ENCODE measurements at places on chromosomes 16 and 17.

DNA sequence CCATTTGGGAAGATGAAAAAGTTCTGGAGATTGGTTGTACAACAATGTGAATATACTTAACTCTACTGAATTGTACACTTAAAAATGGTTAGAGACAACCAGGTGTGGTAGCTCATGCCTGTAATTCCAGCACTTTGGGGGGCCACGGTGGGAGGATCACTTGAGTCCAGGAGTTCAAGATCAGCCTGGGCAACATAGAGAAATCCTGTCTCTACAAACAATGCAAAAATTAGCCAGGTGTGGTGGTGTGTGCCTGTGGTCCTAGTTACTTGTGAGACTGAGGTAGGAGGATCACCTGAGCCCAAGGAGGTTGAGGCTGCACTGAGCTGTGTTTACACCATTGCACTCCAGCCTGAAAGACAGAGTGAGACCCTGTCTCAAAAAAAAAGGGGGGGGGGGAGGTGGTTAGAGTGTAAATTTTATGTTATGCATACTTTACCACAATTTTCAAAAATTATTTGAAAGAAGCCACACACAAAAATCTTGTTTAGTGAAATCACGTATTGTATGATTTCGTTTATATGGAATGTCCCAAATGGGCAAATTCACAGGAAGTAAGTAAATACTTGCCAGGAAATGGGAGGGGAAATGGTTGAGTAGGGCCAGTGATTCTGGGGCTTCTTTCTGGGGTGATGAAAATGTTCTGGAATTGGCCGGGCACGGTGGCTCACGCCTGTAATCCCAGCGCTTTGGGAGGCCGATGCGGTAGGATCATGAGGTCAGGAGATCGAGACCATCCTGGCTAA is 37.1 kb upstream of the AMZ2 start:
- no peak for DNase-seq

GRCh38 chr17:15303851-15304250 is 37.5 kb downstream of the TEKT3 start:
- no peak for DNase-seq

GRCh38 chr16:185213-185612 is 5.0 kb downstream of the HBQ1 start:
- DNase-seq = no peak

DNA sequence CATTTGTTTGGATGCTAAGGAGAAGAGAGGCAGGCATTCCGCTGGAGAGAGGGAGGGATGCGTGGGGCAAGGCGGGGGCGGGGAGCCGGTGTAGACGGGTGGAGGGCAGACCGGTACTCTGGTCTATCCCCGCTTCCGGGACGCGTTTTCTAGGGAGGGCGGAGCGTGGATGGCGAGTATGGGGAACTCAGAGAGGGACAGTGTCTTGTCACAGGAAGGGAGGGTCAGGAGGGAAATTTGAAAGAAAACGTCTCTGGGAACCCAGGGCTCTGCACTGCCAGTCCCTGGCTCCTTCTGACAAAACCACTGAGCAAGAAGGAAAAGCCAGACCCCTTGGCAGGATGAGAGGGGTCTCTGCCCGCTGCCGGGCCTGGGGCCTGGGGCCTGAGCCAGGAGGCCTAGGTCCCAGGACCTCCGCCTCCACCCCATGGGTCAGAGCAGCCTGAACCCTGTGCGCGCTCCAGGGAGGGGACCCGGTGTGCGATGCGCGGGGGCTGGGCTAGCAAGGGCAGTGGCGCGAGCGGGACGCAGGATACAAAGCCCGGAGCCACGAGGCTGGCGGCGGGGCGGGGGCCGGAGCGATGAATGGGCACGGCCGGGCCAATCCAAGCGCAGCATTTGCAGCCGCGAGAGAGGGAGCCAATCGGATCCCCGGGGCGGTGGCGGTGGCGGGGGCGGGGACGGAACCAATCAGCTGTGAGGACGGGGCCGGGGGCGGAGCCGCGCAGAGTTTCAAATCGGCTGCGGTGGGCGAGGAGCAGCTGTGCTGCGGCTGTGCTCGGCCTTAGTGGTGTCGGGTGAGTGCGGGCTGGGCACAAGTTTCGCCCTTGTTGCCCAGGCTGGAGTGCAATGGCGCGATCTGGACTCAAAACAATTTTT is at the start of gene PIMREG:
Gene PIMREG (plus strand): TSS at position 764 of the 879 bp plus-strand sequence. CDS start 656 bp downstream, outside the sequence.
- DNase-seq = peak; percentile 73

- DNase-seq = no peak
Measured at GRCh38 chr16:56915336-56916119, 16.4 kb upstream of the HERPUD1 start.

GRCh38 chr17:77428020-77428748 is 287.4 kb downstream of the SEC14L1 start:
- no peak for DNase-seq

GRCh38 chr17:33811004-33811760 is 443.9 kb upstream of the CCL2 start:
- no peak for DNase-seq

DNA sequence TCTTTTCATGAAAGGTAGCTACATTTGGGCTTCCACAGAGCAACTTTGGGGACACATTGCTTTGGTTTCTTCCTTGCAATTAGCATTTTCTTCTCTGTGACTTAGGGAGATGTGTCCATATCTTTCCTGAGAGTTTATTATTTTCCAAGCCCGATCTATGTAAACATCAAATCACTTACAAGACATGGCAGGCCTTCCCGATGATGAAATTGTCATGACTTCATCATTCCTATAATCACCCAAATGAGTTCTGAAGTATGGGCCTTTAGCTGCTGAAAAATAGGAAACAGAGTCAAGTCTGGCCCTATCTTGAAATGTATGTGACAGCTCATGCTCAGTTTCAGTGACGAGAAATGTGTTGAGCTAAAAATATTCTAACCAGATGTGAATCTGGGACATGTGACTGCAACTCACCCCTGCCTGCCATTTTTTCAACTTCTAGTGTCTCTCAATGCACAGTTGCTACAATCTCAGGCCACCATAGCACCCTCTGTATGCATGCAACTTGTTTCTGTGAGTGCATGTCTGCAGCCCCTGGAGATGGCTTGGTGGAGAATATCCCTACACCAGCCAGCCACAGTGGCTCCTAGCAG is 199.6 kb upstream of the MAF start:
- no peak for DNase-seq

DNA sequence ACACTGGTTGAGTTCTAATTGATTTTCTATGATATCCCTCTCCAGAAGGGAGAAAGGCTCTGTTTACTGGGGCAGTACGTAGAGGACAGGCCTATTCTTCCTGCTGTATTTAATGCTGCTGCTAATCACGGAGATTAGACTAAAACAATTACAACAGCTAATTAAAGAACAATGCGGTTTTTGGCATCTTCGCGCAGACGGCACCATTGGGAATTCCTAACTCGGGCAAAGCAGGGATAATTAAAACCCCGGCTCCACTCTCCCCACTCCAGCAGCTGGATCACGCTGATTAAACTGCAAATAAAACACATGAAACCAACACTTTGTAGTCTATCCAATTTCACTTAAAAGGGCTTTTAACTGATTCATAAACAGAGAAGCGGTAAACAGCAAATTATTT is 147.6 kb downstream of the XYLT1 start:
- no peak for DNase-seq

GRCh38 chr16:51049678-51050376 is 101.2 kb downstream of the SALL1 start:
- no peak for DNase-seq

- no peak for DNase-seq
Measured at GRCh38 chr16:48231727-48232492, 12.2 kb upstream of the LONP2 start.

DNA sequence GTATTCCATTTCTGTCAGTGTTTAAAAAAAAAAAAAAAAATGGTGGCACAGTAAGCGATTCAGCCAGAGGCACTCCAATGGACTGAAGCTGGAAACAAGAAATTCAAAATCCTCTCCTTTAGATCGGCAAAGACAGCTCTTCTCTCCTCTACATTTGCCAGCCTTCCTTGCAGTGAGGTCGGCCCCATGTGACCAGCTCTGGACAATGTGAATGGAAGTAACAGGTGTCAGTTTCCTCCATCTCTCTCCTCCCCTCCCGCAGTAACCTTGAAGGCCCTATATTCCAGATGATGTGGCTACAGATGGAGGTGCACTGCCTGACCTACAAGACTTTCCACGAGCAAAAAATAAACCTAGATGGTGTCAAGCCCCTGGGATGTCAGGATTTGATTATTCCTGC is 15.0 kb downstream of the CUEDC1 start:
- no peak for DNase-seq

- no peak for DNase-seq
Measured at GRCh38 chr16:85594978-85595661, 18.0 kb upstream of the GSE1 start.

GRCh38 chr17:9887508-9887907 is 17.6 kb downstream of the RCVRN start:
- DNase-seq = no peak

DNA sequence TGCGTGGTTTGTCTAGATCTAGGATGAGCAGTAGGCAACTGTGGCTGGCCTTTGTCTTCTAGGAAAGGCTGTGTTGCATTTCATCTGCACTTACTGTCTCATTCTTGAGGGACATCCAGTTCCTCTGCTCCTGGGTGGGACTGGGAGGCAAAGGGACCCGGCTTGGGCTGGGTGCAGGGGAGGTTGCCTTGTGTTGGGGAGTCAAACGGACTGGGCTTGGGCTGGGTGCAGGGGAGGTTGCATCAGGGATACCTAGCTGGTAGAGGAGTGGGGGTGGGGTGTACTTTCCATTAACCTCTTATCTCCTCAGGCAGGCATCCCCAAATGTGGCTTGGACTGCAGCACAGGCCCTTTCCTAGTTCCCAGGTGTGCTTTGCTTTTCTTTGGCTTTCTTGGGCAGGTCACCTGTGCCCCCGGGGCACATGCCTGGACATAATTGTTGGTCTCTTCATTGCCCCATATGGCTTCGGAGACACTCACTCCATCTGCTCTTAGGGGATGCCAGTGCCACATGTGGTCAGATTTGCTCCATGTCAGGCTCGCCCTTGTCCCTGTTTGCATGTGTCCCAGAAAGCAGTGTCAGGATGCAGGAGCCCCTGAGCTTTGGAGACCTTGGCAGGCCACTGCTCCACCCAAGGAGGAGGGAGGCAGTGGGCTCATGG is 1682.9 kb downstream of the TP53TG3F start:
- no peak for DNase-seq

- no peak for DNase-seq
Measured at GRCh38 chr17:55635253-55635914, 87.3 kb downstream of the TMEM100 start.

- DNase-seq = peak; percentile 49
Measured at GRCh38 chr17:20908313-20909267, 134.2 kb downstream of the USP22 start.

- no peak for DNase-seq
Measured at GRCh38 chr17:69388822-69389442, 25.6 kb upstream of the MAP2K6 start.

GRCh38 chr16:78748220-78748929 is 648.9 kb downstream of the WWOX start:
- no peak for DNase-seq

- DNase-seq = no peak
Measured at GRCh38 chr16:89089120-89089519, 4.5 kb upstream of the ACSF3 start.

DNA sequence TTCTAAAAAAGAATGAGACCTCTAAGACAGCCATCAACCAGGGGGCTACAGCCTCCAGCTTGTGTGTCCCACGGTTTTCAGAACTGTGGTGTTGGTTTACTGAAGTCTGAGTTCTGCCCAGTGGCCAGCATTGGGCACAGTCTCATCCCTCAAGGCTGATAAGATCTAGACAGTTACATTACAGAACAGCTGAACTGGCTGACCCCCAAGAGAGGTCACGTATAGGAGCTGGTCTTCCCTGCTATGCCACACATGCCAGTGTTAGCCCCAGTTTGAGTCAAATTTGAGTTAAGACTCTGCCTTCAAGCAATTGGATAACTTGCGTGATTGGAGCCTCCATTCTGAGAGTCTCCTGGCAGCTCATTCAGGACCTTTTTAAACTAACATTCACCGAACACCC is 14.8 kb upstream of the NUP93 start:
- no peak for DNase-seq

- no peak for DNase-seq
Measured at GRCh38 chr17:34622862-34623623, 43.7 kb downstream of the TMEM132E start.

DNA sequence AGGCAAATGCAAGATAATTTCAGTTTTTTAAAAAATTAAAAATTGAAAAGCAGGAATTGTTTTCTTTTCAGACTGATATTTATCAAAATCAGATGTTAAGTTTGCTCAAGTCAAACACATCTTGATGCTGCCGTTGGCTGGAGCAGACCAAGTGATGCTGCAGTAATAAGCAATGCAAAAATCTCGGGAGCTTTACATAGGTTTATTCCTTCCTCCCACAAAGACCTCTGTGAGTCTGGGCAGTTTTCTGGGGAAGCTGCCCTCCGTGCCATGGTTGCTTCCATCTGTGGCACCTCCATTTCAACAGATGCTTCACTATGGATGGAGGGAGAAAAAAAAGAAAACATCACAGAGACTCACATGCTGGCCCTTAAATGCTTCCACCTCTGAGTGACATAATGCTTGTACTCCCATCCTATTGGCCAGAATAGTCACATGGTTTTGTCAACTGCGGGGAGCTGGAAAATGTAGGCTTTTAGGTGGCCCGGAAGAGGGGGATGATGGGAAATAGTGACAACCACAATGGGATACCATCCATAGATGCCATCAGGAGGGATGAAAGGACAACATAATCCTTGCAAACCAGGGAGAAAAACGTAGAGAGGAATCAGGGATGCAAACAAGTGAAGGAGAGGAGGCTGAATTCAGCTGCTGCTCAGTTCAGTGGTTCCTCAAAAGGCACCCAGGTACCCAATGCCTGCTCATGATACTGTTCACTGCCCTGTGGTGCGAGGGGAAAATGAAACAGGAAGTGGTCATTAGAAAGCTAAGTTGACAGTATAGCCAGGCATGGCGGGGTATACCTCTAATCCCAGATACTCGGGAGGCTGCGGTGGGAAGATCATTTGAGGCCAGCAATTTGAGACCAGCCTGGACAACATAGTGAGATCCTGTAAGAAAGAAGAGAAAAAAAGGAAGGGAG is 13.5 kb upstream of the ERCC4 start:
- no peak for DNase-seq

- DNase-seq = no peak
Measured at GRCh38 chr17:360092-360750, 7.6 kb upstream of the RPH3AL start.

DNA sequence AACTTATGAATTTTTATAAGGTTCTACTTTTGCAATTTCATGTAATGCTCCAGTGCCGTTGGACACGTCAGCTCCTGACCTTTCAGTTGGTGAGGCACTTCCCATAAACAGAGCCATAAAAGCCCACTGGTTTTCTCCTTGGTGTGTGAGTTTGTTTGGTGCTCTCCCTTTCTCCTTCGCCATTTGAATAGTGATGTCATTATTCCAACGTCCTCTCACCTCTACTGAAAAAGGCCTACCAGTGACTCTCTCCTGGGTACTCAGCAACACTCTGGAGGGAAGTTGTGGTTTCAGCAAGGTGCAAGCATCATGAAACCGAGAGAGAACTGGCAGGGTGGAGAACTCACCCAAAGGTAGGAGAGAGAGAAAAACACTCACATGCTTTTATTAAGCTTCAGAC is 29.6 kb upstream of the HNF1B start:
- DNase-seq = no peak
